ENCODE measurements at places on chromosomes 2 and 18.

DNA sequence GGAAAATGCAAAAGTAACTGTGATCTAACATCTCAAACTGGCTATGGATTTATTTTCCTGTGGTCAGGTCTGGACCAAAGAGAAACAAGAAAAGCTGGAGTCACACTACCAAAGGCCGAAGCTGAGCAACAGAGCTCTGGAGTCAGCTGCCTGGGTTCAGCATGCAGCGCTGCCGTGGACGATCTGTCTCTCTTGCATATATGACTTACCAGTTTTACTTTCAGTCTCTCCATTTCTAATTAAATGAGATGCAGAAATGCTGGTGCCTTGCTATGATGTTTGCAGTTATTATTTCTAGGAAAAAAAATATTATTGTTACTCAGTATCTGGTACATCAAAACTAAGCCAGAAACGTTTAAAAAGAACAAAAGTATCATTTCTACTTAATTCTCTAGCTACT, 813.2 kb downstream of the RNF144A start:
- no peak for DNase-seq

DNA sequence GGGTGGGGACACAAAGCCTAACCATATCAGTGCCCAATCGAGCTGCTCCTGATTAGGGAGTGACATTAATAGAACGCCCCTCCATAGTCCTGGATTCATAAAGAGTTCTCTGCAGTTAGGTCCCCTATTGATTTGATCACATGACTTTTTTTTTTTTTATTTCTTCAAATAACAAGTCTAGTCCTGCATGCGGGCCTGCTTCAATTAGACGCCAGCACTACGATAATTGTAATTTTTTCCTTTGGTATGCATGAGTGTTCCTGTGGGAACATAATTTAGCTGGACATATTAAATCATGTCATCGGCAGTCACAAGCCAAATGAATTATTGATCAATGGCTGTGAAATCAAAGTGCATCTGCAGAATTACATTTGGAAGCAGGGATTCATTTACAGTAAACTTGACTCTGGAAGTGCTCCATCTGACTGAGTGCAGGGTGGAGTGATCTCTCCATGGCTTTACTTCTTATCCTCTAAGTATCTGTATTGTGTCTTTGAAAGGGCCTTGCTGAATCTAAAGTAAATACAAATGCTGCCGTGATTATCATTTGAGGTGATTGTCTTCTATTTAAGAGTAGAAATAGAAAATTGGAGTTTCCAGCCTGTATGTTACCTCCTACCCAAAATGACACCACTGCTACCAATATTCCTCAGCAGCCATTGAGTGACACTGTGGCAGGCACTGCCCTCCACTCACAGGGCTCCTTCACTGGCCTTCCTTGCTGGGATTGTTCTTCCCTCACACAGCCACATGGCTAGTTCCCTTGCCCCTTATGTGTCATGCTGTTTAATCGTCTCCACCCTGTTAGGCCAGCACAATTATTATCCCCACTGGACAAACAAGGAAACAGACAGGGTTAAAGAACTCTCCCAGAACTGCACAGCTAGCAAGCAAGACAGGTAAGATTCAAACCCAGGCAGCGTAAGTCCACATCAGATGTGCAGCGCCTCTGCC, 337.4 kb upstream of the ID2 start:
- no peak for DNase-seq

DNA sequence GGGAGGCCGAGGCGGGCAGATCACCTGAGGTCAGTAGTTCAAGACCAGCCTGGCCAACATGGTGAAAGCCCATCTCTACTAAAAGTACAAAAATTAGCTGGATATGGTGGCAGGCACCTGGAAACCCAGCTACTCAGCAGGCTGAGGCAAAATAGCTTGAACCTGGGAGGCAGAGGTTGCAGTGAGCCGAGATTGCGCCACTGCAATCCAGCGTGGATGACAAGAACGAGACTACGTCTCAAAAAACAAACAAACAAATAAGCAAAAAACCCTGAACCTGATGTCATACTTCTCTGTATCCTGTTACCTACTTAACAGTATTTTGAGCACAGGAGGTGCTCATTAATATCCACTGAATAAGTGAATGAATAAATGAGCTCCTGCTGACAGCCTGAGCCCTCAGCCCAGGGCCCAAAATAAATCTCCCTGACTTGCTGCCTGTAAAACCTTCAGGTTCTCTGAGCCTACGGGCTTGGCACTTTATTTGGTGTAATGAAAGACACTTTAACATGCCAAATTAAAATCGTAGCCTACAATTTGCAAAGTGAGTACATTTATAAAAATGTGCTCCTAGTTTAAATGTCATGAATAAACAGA, 215.1 kb downstream of the ZNF385B start:
- no peak for DNase-seq

DNA sequence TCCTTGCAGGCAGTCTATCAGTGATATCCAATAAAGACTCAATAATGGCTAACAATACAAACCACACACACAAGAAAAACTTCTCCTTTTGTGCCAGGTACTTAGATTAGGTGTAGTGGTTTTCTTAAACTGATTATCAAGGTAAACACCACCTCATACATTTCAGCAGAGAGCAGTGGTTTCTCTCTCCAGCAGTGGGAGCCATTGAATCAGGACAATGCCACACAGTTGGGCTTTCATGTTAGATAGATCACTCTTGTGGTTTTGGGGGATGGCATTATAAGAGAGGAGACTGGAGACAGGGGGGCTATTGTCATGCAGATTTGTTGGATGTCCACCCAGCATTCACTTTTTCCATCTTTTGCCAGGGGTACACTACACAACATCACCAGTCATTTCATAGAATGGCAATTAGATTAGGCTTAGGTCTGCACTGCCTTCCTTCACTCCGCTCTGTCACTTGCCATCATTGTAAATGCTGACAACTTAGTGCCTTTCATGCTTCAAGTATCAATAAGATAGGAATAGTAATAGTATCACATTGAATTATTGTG, 13.6 kb upstream of the IRS1 start:
- no peak for DNase-seq

DNA sequence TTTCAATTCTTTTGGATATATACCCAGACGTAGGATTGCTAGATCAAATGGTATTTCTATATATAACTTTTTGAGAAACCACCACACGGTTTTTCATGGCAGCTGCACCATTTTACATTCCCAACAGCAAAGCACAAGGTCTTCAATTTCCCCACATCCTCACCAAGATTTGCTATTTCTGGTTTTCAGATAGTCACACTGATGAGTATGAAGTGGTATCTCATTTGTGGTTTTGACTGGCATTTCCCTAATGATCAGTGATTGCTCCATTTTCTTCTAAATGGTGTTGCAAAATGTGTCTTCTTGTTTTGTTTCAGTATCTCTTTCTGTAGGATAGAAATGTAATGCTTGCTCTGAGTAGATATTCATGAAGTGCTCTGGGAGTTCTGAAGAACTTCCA, 52.0 kb downstream of the ANKRD44 start:
- DNase-seq, result no peak

DNA sequence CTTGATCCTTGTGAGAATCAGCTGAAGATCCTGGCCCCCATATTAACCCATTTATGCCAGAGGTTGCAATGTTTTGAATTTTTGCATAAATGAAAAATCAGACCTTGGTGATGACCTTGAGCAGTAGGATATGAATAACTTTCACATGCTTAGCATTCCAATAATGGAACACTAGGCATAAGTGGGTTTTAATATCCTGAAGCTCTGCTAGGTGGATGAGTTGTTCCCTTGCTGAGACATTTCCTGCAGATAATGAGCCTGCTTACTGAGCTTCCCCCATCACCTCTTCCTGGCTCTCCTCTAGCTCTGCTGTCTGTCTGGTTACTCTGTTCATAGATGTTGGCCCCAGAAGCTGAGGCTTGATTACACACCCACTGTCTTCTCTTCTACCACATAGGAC, 25.5 kb upstream of the SEC11C start:
- no peak for DNase-seq

DNA sequence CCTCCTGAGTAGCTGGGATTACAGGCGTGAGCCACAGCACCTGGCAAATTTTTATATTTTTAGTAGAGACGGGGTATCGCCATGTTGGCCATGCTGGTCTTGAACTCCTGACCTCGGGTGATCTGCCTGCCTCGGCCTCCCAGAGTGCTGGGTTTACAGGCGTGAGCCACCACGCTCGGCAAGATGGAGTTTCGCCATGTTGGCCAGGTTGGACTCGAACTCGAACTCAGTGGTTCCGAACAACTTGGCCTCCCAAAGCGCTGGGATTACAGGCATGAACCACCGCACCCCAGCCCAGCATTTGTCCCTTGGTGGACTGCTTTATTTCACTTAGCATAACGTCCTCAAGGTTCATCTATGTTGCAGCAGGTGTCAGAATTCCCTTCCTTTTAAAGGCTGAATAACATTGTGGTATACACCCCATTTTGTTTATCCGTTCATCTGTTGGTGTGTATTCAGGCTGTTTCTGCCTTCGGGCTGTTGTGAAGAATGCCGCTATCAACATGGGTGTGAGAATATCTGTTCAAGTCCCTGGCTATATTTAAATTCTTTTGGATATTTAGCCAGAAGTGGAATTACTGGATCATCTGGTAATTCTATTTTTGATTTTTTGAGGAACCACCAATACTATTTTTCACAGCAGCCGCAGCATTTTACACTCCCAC, 1.2 kb upstream of the CENPA start:
- no peak for DNase-seq

All from activated T-helper 1 cell treated with anti-CD3 and anti-CD28 coated beads, Interleukin-2, amount 50 U/mL, for 16 hours (primary cell).